ENCODE measurements at places on chromosomes 16 and 17.
A peak's percentile ranks its signal among the peaks of the same experiment; 100 is the strongest.

- no peak for DNase-seq
Observed at GRCh38 chr17:7046127-7046724, 2.3 kb upstream of the SLC16A11 start.

DNA sequence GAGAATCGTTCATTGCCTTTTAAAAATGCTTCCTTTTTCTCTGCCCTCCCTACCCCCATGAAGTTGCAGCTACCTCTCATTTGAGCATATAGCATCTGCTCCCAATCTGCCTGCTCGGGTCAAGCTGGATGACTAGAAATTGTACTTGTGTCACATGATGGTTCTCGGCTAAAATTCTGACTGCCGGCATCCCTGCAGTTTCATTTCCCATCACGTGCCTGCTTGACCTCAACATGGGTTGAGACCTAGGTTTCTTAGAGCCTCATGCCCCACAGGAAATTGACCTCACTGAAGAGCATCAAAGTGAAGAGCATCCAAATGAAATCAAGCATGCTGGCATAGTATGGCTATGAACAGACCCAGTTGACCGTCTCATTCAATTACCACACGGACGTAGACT is 581.6 kb upstream of the PSMD7 start:
- DNase-seq: no peak

- peak; percentile 38 for DNase-seq
Observed at GRCh38 chr16:66894948-66895688, 14.8 kb downstream of the PDP2 start.

- no peak for DNase-seq
Observed at GRCh38 chr16:5891296-5891695, 793.7 kb upstream of the EEF2KMT start.

DNA sequence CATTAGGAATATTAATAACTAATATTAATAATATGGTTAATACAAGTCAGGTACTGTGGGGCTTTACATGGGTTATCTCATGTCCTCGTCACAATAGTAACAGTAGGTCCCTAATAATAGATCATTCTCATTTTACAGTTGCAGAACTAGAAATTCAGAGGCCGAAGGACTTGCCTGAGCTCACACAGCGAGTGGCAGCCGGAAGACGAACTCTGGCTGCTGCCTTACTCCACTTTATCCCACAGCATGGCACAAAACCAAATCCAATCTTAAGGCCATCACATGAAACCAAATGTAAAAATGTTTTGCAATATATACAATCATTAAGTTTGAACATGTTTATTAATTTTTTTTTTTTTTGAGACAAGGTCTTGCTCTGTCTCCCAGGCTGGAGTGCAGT is 13.6 kb downstream of the GNA13 start:
- no peak for DNase-seq

- DNase-seq: no peak
Observed at GRCh38 chr16:19307587-19308241, 22.2 kb downstream of the CLEC19A start.

GRCh38 chr17:55354941-55355340 is 66.7 kb downstream of the MMD start:
- no peak for DNase-seq

GRCh38 chr16:23222929-23223328 is 40.4 kb downstream of the SCNN1G start:
- no peak for DNase-seq

DNA sequence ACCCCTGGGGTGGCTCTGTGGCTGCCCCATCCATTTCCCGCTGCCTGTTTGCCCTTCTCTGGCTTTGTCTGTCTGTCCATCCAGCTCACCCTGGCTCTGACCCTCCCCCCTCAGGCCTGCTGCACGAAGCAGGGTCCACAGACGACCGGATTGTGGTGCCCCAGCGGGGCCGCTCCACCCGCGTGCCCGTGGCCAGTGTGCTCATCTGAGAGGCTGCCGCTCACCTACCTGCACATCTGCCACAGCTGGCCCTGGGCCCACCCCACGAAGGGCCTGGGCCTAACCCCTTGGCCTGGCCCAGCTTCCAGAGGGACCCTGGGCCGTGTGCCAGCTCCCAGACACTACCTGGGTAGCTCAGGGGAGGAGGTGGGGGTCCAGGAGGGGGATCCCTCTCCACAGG is 761 bp upstream of the LAT start:
- DNase-seq: no peak

GRCh38 chr17:76907352-76907751 is 39.1 kb downstream of the MGAT5B start:
- no peak for DNase-seq

DNA sequence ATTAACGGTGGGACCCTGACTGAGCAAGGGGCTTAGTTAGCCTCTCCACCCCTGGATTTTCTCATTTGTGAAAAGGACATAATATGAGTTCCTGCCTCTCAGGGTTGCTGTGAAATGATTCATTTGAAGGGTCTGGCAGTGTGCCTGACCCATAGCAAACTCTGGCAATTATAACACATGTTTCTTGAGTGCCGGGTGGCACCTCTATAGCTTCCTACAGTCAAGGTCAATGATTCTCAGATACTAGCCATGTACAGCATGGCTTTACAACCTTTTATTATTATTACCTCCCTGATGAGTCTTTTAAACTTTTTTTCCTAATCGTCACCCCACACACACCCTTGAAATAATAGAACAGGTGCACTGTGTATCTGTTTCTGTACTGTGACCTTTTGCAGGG is 42.1 kb downstream of the TMEM114 start:
- DNase-seq: no peak

GRCh38 chr16:74742051-74742481 is 32.6 kb downstream of the FA2H start:
- DNase-seq: no peak

DNA sequence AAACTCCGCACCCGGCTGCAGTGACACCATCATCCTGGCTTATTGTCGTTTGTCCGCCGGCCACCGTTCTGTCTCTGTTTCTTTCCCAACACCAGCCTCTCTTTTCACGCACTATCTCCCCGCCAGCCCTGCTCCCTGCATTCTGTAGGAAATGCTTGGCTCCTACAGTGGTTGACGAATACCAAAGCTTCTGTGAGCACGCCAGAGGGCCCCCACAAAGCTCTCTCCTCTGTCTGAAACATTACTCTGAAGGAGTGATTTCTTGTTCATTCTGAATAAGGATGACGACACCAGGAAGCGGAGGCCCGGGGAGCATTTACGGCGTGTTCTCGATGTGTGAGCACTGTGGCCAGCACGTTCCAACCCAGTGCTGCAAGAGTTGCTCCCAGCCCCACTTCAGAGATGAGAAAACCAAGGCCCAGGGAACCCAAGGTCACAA is 58.8 kb downstream of the ADCY9 start:
- DNase-seq: no peak

DNA sequence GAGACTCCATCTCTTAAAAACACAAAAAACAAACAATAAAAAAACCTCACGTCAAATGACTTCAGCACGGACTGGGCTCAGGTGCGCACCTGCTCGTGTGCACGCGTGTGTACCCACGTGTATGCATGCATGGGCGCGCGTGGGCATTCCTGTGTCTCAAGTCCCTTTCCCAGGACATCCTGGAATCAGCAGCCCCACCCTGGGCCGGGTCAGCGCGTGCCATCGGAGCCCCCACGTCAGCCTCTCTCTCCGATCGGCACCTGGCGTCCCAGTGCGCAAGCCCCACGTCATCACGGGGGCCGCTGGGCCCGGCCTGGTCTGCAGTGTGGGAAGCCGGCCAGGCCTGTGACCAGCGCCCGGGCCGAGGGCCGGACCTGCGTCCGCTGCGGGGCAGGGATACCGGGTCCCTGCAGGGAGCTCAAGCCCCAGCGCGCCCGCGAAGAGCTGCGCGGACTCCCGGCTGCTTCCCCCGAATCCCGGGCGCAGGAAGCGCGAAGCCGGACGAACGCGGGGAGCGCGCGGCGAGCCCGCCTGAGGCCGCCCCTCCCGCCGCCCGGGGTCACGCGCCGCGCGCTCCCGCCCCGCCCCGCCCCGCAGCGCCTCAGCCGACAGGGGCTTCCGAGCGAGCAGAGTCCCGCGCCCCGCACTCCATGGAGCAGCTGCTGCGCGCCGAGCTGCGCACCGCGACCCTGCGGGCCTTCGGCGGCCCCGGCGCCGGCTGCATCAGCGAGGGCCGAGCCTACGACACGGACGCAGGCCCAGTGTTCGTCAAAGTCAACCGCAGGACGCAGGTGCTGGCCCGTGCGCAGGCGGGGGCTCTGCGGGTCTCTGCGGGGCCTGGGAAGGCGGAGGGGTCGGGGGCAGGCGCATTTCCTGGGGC is at the start of gene FN3K:
Gene FN3K (plus strand): TSS at position 629 of the 880 bp plus-strand sequence. CDS start 22 bp downstream, at position 651.
- no peak for DNase-seq

DNA sequence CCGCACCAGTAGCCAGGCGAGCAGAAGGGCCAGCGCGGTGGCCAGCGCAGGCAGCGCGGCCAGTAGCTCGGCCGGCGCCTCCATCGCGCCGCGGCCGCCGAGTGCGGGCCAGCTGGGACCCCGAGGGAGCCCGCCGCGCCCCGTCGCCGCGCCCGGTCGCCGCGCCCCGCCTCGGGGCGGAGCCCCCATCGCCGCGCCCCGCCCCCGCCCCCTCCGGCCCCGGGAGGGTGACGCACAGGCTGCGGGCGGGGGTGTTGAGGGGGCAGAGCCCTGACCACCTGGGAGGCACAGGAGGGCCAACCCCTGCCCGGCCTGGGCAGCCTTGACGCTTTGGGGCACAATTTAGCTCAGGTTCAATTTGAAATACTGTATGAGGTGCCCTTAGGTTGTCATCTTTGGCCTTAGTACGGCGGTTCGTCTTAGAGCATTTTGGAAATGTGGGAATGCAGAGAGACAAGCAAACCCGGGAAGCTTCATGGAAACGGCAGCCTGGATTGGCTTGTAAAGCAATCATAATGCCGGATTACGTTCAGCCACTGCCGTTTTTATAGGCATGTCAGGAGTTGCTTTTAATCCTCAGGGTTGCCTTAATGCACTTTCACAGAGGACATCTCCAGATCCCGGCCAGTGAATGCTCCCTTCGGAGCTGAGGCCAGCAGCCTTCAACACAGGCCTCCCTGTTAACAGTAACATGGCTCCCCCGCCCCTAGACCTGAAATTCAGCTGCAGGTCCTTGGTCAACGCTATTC is at the start of gene MXRA7:
Gene MXRA7 (minus strand): TSS at position 103 of the 749 bp plus-strand sequence. CDS start 19 bp downstream, at position 84.
- no peak for DNase-seq

DNA sequence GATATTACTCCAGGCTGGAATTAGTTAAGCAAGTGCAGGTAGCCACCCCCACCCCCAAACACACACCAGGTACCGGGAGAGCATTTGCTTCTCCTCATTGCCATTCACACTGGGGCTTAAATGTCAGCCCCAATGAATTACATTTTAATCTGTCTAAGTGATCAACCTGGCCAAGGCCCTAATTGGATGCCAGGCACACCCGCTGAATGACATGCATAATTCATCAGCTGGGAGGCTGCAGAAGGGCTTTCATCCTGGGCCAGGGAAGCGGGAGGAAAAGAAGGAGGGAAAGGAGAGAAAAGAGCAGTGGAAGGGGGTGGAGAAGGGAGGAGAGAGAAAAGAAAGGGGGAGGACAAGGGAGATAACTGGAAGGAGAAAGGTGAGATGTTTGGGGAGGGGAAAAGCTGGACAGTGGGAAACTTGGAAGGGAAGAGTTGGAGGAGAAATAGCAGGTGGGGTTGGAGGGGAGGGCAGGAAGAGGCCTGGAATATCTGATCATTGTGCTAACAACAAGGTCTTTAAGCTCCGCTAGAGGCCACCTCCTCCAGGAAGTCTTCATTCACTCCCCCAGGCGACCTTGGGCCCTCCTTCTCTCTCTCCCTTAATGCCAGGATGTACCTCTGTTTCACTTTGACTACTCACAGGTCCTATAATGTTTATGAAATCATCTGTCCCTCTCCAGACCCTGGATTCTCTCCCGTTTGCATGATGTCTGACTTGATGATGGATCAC is 40.1 kb upstream of the CES5A start:
- DNase-seq: no peak

DNA sequence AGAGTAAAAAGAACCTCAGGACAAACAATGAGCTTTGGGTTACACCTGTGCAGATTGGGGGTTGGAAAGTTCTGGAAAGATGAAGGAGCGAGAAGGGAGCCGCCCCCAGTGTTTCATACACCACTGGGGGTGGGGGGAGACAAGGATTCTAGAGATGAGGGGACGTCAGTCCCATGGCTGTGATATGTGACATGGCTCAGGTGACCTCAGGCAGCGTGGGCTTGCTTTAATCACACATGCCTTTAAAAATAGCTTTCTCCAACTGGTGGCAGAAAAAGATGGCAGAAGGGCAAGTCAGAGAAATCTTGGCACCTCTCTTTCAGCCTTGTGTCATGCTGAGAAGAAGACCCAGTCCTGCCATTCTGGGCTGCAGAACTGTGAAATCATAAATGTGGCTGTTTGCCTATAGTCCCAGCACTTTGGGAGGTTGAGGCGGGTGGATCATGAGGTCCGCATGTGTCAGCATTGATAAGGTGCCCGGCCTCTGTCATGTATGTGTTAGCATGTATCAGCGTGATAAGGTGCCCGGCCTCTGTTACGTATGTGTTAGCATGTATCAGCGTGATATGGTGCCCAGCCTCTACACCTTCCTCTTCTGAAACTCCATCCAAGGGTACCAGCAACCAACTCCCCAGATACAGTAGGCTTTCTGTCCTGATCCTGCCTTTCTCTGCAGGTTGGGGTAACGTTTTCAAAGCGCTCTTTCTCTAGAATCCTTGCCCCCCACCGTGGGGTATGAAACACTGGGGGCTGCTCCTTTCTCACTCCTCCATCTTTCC is 25.0 kb downstream of the WIPI1 start:
- no peak for DNase-seq

GRCh38 chr17:71521724-71522123 is 599.1 kb upstream of the SOX9 start:
- DNase-seq: no peak

GRCh38 chr17:74353446-74354060 is 8.1 kb downstream of the BTBD17 start:
- no peak for DNase-seq

DNA sequence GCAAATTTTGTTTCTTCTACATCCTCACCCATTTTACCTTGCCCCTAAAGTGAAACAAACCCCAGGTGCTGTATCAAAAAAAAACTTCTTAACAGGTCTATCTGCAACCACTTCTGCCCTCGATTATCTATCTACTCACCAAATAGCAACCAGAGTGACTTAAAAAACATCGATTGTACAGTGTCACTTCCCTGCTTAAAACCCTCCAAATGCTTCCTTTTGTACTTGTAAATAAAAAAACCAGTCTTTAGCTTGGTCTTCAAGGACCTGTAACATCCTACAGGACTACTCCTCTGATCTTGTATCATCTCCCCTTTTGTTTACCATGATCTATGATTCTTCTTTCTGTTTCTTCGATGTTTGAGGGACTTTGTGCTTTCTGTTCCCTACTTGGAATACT is 82.7 kb upstream of the CORO6 start:
- no peak for DNase-seq

GRCh38 chr17:75135946-75136345 is 4.4 kb upstream of the NT5C start:
- no peak for DNase-seq
